Activated T-cell treated with anti-CD3 and anti-CD28 coated beads, Interleukin-2, amount 50 U/mL, for 72 hours (primary cell): ENCODE measurements at places on chromosomes 7 and 10.

DNA sequence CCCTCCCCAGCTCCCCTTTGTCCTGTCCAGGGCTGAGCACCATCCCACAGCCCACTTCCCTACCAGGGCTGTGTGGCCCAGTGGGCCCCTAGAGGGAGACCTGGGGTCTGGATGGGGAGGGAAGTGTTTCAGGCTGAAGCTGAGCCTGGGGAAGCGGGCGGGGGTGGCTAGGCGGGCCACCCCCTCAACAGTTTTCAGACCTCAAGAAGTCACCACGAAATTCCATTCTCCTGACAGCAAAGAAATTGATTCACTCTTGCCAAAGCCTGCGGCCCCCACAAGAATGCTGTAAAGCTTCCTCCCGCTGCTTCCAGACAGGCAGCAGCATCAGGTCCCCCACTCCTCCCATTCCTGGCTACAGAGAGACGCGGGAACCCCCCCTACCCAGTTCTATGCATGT is 2.5 kb upstream of the LFNG start:
- DNase-seq = no peak

GRCh38 chr7:140607441-140607989 is 33.1 kb downstream of the DENND2A start:
- DNase-seq = no peak

DNA sequence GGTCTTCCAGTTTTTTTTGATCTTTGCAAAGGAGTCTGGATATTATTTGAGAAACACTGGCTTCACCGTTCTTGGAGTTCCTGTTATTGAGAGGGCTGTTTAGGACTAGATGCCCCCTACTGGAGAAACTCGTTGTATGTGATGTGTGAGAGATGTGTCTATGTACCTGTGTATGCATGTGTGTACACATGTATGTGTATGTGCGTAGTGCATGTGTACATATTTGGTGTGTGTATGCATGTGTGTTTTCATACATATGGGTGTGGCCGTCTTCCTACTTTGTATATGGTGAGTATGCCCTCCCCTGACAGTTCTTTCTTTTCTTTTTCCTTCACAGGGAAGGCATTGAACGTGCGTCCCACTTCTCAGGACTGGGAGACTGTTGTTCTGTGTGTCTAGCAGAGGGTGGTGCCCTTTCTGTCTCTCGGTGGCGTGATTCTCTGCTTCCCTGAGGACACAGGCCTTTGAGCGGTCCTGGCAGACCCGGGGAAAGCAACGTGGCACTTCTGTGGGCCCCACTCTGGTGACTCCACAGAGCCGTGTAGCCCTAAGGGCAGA is 3.0 kb upstream of the CALHM3 start:
- peak; percentile 43 for DNase-seq

- DNase-seq = peak; percentile 63
These were observed 593 bp downstream of the CDK13 start for GRCh38 chr7:39950473-39951225.

DNA sequence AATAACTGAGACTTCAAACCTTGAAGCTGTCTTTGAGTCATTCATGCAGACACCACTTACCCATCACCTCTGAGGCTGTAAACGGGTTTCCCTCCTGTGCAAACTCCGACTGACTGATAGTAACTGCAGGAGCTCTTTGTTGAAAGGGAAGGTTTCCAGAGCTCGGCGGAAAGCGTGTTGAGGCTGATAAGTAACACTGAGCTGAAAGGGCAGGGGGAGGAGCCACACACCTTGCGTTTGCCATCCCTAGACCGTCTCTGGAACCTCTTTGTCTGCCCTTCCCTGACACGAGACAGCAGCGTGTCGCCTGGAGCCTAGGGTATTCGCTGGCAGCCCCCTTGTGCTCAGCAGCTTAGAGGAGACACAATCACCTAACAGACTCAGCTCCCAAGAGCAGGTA is 134.0 kb downstream of the PAXIP1 start:
- no peak for DNase-seq

DNA sequence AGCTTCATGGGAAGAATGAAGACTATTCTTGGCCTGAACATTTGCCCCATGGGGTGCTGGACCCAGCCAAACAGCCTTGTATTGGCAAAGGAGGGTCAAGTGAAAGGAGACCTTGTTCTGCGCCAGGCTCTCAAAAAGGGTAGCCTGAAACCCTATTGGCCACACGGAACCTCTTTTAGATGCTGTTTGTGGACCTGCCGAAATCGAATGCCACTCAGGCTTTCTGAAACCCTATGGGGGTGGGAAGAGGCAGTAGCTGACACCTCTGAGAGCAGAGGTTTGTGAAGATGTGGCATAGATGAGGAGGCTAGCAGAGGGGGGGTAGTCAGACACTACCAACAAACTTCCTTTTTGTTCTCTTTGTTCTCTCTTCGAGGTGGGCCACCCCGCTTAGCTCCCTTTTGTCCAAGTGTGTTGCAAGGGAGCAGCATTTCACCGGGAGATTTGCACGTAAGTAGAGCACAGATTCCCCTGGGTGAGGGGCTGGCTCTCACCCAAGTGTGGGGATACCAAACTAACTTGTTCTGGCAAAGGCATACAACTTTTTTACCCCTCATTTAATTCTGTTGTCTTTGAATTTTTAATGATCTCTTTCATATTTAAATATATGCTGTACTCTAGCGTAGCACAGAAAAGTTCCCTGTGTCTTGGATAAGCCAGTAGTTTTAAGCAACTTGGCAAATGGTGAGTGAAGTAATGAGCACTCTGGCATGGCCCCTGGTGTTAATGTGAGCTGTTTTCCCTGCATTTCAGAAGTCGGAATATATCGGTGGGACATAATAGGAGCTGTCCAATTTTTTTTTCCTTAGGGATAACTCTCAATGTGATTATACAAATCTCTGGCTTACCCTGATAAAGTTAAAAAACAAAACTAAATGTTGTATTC is 107.7 kb downstream of the SEPTIN7 start:
- DNase-seq = no peak

DNA sequence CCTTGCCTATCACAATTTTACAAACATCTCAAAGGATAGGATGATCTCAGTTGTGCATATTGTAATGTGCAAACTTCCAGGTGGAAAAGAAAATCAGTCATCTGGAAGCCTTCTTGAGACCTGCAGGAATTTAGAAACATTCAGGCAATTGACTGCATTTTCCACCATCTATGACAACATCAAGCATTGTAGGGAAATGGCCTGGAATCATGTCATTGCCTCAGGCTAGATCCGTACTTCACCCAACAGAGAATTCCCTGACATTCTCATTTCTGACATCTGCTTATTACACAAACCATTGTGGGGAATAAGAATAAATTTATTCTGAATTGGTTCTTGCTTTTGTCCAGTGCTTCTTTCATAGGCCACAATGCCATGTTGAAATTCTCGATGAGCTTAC is 124.9 kb upstream of the NPVF start:
- no peak for DNase-seq

GRCh38 chr10:98676895-98677294 is 230.2 kb upstream of the HPS1 start:
- no peak for DNase-seq

GRCh38 chr10:69650589-69651261 is 20.7 kb downstream of the FAM241B start:
- no peak for DNase-seq

- DNase-seq = no peak
These were observed 66.0 kb downstream of the OSBPL3 start for GRCh38 chr7:24913801-24914464.

DNA sequence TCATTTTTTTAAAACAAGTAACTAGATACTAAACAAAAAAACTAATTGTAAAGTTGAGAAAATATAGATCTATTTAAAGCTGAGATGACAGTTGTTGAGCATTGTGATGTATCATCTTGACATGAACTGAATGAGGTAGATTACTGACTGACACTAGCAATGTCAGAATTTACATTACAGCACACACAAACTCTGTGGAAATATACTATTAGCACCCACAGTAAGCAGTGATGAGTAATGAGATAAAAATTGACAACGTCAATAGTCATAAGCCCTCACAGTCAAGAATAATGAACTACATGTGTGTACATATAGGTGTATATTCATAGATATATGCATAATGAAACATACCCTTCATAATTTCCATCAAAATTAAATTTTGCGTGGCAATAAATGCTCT is 368.4 kb downstream of the TFEC start:
- DNase-seq = no peak

DNA sequence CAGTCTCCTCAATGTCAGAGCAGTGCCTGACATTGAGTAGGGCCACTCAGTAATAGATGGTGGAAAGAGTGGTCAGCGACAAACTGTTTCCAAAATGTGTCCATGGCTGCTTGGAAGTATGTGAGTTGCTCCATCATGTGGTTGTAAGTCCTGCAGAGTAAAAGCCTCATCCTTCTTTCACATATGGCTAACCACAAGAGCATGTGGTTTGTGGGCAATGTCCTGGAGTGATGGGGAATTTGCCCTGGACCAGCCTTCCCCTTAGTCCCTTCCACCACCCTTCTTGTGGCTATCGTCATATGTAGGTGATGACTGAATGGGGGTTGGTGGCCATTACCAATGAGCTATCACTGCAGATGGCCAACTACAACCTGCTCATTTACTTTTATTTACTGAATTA is 33.0 kb upstream of the PLXNA4 start:
- no peak for DNase-seq

- DNase-seq = no peak
These were observed 6.9 kb downstream of the CISD1 start for GRCh38 chr10:58275908-58276307.

GRCh38 chr7:25240340-25240739 is 12.1 kb upstream of the NPVF start:
- no peak for DNase-seq

GRCh38 chr7:38222481-38223096 is 44.5 kb downstream of the STARD3NL start:
- peak; percentile 49 for DNase-seq

GRCh38 chr10:13632884-13633440 is 46.2 kb downstream of the PRPF18 start:
- no peak for DNase-seq

DNA sequence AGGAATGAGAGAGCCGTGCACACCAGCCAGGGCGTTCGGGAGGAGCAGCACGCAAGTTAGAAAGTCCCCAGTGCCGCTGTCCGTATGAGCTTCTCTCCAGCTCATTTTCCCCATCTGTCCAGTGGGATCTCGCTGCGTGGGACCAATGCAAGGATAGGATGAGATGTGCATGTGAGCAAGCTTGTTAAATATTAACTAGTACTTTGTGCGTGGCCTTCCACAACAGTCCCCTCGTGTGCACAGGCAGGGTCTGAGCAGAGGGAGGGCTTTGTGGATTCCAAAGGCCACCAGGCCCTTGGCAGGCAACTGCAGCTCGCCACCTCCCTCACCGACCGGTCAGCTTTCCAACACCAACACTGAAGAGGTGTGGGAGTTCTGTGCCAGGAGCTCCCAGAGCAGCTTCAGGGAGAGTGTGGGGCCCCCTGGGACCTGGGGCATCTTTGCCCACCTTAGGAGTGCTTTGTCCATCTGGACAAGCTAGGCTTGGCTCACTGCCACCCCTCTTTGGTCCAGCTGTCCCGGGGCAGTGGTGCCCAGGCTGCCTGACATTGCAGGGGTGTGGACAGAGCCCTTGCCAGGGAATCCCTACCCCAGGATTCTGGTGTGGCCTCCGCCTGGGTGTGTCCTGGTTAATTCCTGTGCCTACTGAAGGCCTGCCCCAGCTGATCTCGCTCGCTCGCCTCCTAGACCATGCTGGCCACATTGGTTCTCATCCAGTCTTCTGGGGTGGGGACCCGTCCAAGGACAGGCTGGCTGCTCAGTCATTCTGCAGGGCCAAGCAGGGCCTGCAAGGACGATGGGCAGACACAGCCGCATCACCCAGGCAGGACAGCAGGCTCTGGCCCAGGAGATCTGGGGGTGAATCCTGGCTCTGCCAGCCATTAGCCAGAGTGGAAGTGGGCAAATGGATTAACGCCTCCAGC is 5.3 kb downstream of the FAM20C start:
- no peak for DNase-seq

DNA sequence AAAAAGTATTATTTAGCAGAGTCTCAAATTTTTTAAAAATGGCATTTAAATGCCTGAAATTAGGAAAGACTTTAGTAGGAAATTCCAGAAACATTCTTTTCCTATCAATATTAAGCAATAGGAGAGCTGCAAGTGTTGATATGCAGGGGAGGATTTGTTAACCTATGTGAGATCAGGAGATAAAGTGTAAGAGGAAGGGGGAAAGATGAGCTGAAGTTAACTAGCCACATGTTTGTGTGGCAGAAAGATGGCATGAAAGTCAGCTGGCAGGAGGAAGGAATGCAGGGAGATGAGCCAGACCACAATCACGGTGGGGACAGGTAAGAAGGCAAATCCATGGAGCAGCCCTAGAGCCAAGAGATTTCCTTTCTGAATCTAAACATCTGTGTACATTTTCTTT is 303.6 kb downstream of the MAGI2 start:
- no peak for DNase-seq

- DNase-seq = no peak
These were observed 268.5 kb downstream of the DNAJB9 start for GRCh38 chr7:108838198-108838597.

- DNase-seq = no peak
These were observed 266.6 kb upstream of the GNAI1 start for GRCh38 chr7:79868010-79868409.

DNA sequence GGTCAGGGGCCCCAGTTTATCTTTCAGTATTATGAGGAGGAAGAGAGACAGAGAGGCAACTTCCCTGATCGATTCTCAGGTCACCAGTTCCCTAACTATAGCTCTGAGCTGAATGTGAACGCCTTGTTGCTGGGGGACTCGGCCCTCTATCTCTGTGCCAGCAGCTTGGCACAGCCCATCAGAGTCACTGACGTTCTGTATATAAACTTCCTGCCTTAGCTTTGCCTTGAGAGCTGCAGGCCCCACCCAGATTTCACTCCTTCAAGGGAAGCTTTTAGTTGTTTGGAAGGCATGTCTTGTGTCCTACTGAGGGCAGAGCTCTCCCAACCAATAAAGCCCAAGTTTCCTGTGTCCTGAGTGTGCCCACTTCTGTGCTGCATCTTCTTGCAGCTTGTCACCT is 242.5 kb upstream of the PRSS58 start:
- no peak for DNase-seq

- DNase-seq = no peak
These were observed 1.4 kb downstream of the CHST3 start for GRCh38 chr10:71965623-71966022.

GRCh38 chr7:38862666-38863065 is 46.3 kb downstream of the VPS41 start:
- DNase-seq = no peak

- DNase-seq = no peak
These were observed 552.2 kb upstream of the FZD8 start for GRCh38 chr10:36194276-36194675.
